Fibroblast of skin of scalp (primary cell): ENCODE measurements at places on chromosomes 2 and 18.

- DNase-seq = no peak
These were observed 125.9 kb upstream of the SLC1A4 start for GRCh38 chr2:64863097-64863820.

DNA sequence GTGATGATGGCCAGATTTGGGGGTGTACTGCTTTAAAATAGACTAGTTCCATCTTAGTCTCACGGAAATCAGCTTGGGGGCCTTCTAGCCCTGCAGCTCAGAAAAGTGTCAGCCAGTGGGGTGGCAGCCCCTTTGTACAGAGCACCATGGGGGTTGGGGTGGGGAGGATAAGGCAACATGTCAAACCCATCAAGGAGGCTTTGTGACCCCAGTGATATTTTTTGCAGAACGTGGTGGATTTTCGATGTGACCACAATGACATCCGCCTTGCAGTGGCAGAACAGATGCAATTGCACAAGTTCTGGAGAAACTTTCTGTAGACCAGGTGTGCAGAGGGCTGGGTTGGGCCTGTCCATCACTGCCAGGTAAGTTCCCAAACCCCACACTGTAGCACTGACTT, 3.0 kb upstream of the CD8A start:
- no peak for DNase-seq

- no peak for DNase-seq
These were observed 324.7 kb downstream of the MYCN start for GRCh38 chr2:16264931-16265540.

DNA sequence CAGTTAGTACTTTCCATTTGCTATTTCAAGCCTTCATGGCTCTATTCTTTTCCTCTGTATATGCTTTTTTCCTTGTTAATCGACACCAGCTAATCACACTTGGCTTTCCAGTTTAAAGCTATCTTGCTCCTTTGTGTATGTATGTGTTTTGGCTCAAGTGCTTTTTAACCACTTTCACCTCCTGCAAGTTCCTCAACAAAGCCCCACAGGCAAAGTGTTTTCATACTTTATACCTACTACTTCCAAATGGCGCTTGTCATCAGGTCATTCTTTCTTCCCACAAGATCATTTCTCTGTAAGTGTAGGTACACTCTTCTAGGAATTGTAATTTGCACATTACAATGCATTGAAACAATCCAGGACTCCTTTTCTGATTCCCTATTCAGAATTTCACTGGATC, 64.0 kb upstream of the FIGN start:
- DNase-seq = no peak

DNA sequence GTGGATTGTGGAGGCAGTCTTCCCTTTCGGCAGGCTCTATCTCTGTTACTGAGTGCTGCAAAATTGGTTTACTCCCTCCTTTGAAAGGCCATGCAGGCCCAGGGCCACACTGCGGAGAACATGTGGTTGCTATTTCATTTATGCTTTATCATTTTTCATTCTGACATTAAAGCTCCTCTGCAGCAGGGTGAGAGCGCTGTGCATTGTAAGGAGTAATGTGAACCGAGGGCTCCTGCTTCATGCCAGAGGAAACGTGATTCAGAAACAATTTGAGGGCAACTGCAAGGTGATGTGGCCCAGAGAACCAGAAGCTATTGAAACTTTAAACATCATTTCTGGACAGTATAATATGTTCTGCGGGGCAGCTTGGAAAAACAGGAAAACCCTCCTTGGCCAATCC, 341.6 kb upstream of the NT5C1B start:
- no peak for DNase-seq

DNA sequence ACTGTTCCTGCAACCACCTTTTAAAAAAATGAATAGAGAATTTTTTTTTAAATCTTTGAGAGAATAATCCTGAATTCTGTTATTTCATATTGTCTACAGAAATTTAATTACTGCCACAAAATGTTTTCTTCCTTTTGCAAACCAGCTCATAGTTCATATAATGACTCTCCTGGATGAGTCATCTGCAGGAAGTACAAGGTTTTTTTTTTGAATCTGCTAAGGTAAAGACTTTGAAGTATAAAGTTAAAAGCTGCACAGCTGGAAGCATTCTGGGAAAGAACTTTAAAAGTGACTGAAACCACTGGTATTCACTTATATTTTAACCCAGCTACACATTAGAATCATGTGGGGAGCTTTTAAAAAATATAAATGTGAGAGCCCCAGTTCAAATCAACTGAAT, 25.4 kb downstream of the SESTD1 start:
- DNase-seq = no peak

DNA sequence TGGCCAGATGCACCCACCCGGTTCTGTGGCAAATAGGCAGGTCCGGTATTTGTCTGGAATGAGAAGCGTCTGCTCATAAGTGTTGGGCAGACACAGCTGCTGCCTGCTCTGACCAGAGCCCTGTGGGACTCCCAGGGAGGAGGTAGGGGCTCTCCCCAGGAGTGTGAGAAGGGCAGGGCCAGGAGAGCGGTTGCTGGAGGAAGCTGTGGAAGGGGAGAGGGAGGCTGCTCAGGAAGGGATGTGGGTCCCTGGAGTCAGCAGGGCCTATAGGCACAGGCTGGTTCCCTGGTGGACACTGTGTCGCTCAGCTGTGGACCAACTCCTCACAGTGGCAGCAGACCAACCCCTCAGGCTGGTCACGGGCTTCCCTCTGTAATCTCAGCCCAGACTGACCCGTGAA, 109.2 kb downstream of the DYSF start:
- DNase-seq = no peak

DNA sequence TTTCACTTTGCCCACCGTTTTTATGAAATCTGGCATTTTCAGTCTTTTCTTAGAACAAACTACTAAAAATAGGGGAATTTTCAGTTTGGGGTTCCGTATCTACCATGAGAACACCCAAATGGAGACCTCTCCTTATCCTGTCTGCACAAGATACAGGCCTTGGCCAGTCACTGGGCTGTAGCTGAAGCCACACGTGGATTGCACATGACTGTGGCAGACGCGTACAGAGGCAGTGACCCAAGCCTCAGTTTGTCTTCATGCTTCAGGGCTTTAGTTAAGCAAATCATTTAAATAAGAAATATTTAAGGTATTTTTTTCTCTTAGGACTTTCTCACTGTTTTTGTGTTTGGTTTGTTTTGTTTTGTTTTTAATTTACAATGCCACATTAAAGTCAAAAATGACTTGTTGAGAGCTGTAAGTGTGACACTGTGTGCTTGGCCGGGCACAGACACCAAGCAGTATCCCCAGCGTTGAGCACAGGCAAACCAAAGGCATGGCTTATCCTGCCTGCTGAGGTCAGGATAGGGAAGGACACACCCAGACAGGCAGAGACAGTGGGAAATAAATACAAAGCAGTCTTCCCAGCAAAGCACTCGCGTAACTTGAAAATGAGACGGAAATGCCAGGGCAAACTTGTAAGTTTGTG, 53.3 kb downstream of the TRAPPC12 start:
- DNase-seq = no peak

- peak; percentile 25 for DNase-seq
These were observed 30.3 kb upstream of the SEC11C start for GRCh38 chr18:59109375-59109774.

- no peak for DNase-seq
These were observed 14.3 kb downstream of the NYAP2 start for GRCh38 chr2:225413786-225414185.

GRCh38 chr2:28818053-28818452, 7.4 kb downstream of the SPDYA start:
- DNase-seq = no peak

DNA sequence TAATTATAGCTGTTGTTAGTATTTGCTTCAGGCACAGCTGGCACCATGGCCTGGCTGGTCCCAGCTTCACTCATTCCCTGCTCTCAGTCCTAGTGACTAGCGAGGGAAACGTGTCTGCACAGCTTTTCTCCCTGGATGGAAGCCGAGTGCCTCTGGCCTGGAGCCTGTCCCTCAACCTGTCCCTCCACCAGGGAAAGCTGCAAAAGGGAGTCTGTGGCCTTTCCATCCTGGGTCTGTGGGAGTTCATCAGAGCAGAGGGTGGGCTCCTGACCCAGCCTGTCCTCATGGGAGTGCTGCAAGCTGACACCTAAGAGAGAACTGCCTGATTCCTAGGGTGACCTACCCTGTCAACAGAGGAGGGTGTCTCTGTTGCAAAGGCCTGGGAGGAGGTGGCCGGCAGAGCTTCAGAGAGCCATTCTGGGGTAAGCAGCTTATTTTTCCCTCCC, 118.3 kb downstream of the CAPN13 start:
- no peak for DNase-seq

GRCh38 chr2:169287666-169288065, 74.7 kb downstream of the LRP2 start:
- no peak for DNase-seq

DNA sequence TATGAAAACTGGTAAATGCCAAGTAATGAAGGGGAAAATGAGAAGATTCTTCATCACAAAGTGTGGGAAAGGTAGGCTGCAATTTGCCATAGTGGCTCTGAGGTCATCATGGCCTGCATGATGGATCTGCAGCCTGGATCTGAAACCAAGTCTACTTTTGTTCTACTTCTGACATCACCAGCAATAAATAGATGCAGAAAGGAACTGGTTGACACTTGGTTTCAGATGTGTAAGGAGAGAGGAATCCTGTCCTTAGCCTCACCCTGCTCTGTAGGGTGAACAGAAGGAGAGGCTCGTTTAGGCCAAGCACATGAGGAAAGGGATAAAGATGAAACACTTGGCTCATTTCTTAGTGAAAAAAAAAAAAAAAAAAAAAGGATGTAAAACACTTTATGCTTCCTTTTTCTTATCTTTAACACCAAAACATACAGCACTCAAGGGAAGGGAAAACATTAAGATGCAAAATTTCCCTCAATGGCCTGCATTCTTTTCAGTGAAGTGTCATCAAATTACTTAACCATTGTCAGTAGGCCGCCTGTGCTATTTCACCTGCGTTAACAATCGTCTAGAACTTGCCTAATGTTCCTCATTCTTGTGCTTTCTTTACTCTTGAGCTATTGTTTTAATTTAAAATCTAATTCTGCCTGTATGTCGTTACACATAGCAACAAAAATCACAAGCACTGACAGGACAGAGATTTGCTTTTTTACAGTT, 3.9 kb downstream of the NEB start:
- peak; percentile 4 for DNase-seq

DNA sequence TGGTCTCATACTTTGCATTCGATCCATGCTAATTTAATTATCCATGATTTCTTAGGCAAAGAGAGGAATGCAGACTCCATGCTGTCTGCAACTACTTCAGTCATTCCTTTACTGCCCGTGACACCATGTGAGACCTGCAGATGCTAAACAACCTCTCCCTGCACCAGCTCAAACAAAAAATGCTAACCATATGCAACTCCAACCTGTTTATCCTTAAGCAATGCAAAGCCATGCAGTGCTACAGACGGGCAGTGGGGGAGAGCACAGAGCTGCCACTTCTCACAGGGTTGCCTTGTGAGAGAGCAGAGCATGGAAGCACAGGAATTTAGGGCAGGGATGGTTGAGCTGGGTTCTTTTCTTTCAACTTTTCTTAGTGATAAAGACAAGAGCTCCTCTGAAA, 74.9 kb upstream of the KLHL14 start:
- peak; percentile 4 for DNase-seq

- DNase-seq = no peak
These were observed 51.7 kb downstream of the FAM168B start for GRCh38 chr2:131041402-131042147.

DNA sequence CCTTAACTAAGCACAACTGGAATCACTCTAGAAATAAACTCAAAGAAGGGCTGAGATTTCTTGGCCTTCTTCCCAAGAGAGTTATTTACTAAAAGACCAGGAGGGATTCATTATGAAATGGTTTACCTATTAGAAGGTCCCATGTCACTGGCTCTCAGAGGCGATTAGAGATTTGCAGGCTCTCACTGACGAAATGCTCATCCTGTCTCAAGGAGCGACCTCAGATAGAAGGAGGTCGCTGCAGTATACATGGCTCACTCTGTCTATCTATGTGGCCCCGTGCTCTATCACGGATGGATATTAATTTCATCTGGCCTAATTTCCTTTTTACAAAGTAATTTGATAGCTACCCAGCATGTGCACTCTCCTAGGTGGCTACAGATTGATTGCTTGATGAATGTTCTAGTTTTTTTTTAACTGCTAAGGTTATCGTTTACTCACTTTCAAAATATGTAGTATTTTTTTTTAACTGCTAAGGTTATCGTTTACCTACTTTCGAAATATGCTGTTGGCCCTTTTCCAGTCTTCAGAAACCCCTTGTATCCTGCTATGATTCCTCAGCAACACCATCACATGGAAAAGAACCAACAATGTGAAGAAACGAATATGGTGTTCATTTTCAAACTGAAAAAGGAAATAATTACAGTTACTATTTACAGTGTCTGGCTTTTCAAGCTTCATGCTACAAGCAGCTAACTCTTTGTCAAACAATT, 9.1 kb downstream of the SMIM21 start:
- no peak for DNase-seq

DNA sequence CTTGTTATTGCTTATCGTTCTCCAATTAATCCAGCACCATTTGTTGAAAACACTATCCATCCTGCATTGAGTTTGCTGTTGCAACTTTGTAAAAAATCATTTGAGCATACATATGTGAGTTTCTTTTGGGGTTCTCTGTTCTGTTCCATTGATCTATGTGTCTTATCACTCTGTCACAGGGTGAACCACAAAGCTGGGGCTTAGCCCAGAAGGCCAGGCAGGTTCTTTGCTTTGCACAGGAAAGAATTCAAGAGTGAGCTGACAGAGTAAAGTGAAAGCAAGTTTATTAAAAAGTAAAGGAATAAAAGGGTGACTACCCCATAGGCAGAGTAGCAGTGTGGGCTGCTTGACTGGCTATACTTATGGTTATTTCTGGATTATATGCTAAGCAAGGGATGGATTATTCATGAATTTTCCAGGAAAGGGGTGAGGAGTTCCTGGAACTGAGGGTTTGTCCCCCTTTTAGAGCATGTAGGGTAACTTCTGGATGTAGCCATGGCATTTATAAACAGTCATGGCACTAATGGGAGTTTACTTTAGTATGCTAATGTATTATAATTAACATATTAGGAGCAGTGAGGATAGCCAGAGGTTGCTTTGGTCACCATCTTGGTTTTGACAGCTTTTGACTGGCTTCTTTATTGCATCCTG, 46.8 kb downstream of the RNF138 start:
- no peak for DNase-seq

GRCh38 chr2:146260551-146260950, 1584.3 kb upstream of the ACVR2A start:
- peak; percentile 64 for DNase-seq

GRCh38 chr18:26757263-26758019, 108.1 kb downstream of the AQP4 start:
- DNase-seq = no peak

GRCh38 chr18:63378919-63379638, 12.1 kb upstream of the KDSR start:
- no peak for DNase-seq

GRCh38 chr2:143121079-143121478, 8.1 kb upstream of the ARHGAP15 start:
- no peak for DNase-seq
